ENCODE measurements at places on chromosomes 4 and X.

DNA sequence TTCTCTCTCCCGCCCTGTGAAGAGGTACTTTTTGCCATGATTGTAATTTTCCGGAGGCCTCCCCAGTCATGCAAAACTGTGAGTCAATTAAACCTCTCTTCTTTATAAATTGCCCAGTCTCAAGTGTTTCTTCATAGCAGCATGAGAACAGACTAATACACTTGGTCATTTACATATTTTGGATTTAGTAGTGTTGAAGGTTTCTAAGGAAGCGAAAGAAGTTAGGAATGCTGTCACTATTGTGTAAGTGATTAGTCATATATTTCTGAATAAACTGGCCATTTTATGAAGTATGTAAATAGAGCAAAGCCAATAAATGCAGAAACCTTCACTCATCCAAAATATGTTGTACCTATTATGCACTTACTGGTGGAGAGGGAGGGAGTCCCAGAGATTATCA lies 34.4 kb upstream of the GK2 start:
- DNase-seq = no peak

- DNase-seq = no peak
These were observed 21.5 kb downstream of the ANAPC10 start for GRCh38 chr4:145076469-145076855.

GRCh38 chr4:2059046-2059725 lies at the start of gene NAT8L:
Gene NAT8L (plus strand): TSS chr4:2059327. CDS start chr4:2059512, 185 bp downstream.
- peak; percentile 48 for DNase-seq

- no peak for DNase-seq
These were observed 86.8 kb upstream of the FAM241A start for GRCh38 chr4:112058433-112058832.

- no peak for DNase-seq
These were observed 141.8 kb upstream of the EDNRA start for GRCh38 chr4:147339100-147339499.

GRCh38 chr4:101227715-101228114 lies 119.6 kb downstream of the PPP3CA start:
- DNase-seq = no peak

All from A549 (cell line).